ENCODE measurements at places on chromosomes 2 and 18. TPM values are rescaled to one million over a fixed set of nuclear protein-coding genes. Genes with fewer than 3 reads are reported as not detected.
A peak's percentile ranks its signal among the peaks of the same experiment; 100 is the strongest.

Gene GPR45
- not detected for total RNA-seq

Gene IL18R1
- 1.9 TPM for total RNA-seq

Gene IL1R1
- not detected for total RNA-seq

Gene MEIS1
- total RNA-seq, result not detected

Gene ONECUT2
- not detected for total RNA-seq

Gene TCF23
- not detected for total RNA-seq

Gene CIB4
- not detected for total RNA-seq

Gene KCNS3
- not detected for total RNA-seq

Gene ABCG5
- not detected for total RNA-seq

DNA sequence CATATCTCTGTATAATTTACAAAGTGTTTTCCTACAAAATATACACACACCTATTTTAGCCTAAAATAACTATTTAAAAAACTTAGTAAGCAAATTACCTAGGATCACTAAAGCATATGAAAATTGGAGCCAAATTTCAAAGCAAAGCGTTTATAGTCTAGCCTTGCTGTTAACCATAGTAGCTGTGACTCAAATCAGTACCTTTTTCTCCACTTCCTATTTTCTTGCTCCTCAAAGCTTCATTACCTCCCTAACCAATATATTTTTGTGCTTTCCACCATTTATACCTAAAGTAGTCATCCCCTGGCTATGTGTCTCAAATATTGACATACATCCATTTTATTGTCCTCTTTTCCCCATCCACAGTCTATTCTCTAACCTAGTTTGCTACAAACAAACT, 73.1 kb downstream of the ERBB4 start:
- no peaks in the 10 kb centered on the region for H3K4me1 ChIP-seq
- H3K27me3 ChIP-seq, result no peaks in the 10 kb centered on the region
- no peak for DNase-seq

- H3K36me3 ChIP-seq, result peaks cover 19% of the 10 kb centered on the region
- peaks cover 10% of the 10 kb centered on the region for H3K4me1 ChIP-seq
- DNase-seq, result no peak
- no peak overlapping the region for H3K4me3 ChIP-seq
- H3K27ac ChIP-seq, result no peak overlapping the region
Measured at GRCh38 chr2:3261511-3261910, 116.1 kb downstream of the EIPR1 start.

GRCh38 chr18:79523736-79524180, 128.0 kb downstream of the NFATC1 start:
- H3K4me1 ChIP-seq, result peaks cover 51% of the 10 kb centered on the region
- peak overlapping the region; percentile 79 for H3K4me3 ChIP-seq

DNA sequence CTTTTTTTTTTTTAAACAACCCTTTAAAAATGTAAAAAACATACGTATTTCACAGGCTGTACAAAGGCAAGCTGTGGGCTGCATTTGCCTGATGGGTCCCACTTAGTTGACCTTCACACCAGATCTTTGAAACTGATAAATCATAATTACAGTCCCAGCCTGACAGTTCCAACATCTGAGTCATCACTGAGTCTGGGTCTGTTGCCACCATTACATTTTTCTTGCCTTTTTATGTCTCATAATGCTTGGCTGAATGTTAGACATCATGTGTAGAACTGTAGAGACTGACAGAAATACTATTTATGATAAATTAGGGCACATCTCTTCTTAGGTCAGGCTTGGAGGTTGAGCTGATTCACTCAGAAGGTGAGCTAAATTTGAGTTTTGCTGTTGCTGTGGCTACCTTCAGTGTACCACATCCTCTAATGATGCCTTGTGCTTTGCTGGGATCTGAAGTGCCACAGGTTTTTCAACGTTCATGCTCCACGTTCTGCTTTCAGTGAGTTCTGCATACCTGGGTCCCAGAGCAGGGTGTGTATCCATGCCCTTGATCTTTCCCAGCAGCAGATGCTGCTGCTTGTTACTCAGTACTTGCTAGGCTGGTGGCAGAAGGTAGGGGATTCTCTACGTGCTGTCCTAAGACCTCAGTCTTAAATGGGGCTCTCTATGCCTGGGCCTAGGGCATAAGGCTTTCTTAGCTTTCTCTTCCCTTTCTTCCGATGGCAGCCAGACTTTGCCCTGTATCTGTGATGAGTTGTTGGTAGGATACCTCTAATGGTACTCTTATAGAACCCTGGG, 160.6 kb upstream of the SMAD7 start:
- H3K27ac ChIP-seq, result no peak overlapping the region
- no peak for DNase-seq
- peaks cover 2% of the 10 kb centered on the region for H3K4me1 ChIP-seq
- H3K27me3 ChIP-seq, result no peaks in the 10 kb centered on the region
- H3K4me3 ChIP-seq, result no peak overlapping the region

GRCh38 chr2:63805412-63805811, 36.3 kb upstream of the UGP2 start:
- H3K27ac ChIP-seq, result no peak overlapping the region
- no peak overlapping the region for H3K4me3 ChIP-seq
- no peak for DNase-seq
- no peaks in the 10 kb centered on the region for H3K36me3 ChIP-seq
- no peaks in the 10 kb centered on the region for H3K27me3 ChIP-seq

DNA sequence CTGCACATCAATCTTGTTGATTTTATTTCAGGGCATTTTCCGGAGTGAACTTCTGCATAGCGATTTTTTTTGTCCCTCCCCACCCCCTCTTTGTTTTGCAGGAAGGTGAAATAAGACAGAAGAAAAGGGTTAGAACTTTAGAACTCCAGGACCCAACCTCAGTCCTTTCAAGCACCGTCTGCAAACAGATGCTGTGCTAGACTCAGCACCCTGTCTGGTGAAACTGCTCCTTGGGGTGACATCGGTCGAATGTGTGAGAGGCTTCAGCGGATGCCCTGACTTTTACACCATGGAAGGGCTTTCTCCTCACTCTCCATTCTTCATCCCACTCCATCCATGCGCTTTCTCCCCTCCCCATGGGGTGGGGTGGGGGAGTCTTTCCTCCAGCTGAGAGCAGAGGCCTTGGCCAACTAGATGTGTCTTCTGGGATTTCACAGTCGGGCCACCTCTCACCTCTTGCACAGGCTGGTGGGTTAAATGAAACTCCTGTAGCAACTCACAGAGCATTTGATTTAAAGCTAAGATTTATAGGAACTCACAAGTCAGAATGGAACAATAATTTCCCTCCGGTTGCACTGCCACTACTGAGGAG, 43.3 kb upstream of the EDAR start:
- no peaks in the 10 kb centered on the region for H3K27me3 ChIP-seq
- peak overlapping the region; percentile 85 for H3K4me3 ChIP-seq
- no peaks in the 10 kb centered on the region for H3K36me3 ChIP-seq
- H3K4me1 ChIP-seq, result peaks cover 80% of the 10 kb centered on the region

DNA sequence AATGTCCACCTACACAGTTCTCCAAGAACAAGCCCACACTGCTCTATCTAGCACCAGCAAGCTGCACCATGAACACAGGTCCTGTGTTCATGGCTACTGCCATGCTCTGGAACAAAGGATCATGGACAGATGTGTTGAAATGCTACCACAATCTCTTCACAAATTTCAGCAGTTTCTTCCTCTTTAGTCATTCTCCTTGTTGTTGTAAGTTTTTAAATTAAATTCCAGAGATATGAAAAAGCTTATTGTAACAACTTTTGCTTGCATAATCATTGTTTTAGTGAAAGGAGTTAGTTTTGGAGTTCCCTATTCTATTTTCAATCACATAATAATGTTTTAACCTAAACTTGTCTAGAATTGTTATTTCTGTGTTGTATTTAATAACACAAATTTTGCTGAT, 17.2 kb upstream of the NAPG start:
- no peak overlapping the region for H3K27ac ChIP-seq
- DNase-seq, result no peak
- H3K4me3 ChIP-seq, result no peak overlapping the region
- peaks cover 7% of the 10 kb centered on the region for H3K36me3 ChIP-seq
- peaks cover 9% of the 10 kb centered on the region for H3K27me3 ChIP-seq
- no peaks in the 10 kb centered on the region for H3K4me1 ChIP-seq

GRCh38 chr2:238973038-238973739, 125.3 kb downstream of the TWIST2 start:
- H3K36me3 ChIP-seq, result no peaks in the 10 kb centered on the region
- H3K4me1 ChIP-seq, result no peaks in the 10 kb centered on the region
- H3K4me3 ChIP-seq, result no peak overlapping the region
- H3K27ac ChIP-seq, result no peak overlapping the region

GRCh38 chr18:55110436-55110835, 151.2 kb upstream of the CCDC68 start:
- DNase-seq, result no peak
- H3K36me3 ChIP-seq, result no peaks in the 10 kb centered on the region
- H3K27ac ChIP-seq, result no peak overlapping the region
- H3K4me3 ChIP-seq, result no peak overlapping the region
- H3K27me3 ChIP-seq, result peaks cover 6% of the 10 kb centered on the region
- no peaks in the 10 kb centered on the region for H3K4me1 ChIP-seq

DNA sequence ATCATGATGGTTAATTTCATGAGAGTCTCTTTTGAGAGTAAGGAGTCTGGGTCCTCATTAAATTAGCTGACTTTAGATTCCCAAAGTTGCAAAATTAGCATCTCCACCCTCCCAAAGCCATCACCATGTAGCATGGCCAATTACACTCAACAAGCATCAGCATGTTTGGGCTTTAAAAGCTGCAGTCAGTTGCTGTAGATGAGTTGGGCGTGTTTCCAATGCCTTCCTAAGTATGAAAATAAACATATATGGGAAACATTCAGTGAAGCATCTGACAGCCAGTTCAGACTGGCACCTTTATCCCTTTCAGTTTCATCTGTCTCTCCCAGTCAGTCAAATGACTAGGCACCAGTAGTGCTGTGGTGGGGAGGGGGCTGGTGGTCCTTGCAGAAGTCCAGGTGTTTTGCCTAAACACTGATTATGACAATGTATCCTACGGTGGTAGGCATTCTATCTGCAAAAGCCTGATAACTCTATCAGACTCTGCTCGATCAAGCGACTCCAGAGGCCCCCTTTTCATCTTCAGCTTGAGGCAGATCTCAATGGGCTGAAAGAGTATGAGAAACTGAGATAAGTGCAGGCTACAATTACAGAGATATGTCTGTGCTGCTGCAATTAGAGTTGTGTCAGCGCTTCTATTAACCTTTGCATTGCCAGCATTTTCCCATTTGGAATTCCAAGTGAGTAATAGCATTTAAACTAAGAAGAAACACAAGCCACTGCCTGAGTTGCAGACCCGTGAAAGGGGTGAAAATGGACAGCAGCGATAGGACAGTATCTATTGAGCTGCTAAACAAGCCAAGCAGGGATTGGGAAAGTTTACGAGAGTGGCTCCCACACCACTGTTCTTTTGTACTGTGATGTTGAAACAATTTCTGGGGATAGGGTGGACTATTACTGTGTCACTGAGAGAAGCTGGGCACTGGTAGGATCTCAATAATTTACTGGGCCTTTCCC, 67.3 kb upstream of the SPOPL start:
- H3K27me3 ChIP-seq, result peaks cover 3% of the 10 kb centered on the region
- no peaks in the 10 kb centered on the region for H3K4me1 ChIP-seq
- no peak overlapping the region for H3K4me3 ChIP-seq
- H3K27ac ChIP-seq, result no peak overlapping the region
- no peak for DNase-seq
- H3K36me3 ChIP-seq, result no peaks in the 10 kb centered on the region

DNA sequence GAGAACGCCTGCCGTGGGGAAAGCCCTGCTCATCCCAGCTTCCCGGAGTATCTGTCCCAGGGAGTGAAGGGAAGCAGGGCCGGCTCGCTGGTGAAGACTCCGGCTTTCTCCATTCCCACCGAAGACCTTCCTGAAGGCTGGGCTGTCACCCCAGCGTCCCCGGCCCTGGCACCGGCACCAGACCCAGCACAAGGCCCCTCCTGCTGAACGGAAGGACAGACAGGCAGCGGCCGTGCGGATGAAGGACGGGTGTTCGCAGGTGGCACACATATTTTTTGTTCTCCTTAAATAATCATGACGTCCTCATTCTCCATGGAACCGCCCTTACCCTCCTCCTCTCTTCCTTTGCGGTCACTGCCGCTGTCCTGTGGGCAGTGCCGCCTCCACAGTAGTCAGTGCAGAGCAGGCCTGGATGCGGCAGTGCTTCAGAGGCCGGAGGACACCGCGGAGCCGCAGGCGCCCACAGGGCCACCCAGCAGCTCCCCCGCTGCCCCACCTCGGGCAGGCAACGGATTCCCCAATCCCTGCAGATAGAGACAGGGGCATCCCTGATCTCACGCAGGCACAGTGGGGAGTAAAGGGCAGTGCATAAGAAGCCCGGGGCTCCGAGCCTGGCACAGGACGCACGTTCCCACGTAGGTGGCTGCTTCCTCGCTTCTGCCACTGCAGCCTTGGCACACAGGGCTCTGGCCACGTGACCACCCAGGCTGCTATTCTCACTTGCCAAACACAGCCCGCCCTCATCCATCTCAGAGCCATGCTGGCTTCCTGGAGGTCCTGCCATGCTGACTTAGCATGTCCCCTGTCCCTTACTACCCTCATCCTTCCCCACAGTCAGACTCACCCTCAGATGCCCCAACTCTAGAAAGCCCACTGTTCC, 229.7 kb downstream of the EIPR1 start:
- no peaks in the 10 kb centered on the region for H3K4me1 ChIP-seq
- no peaks in the 10 kb centered on the region for H3K27me3 ChIP-seq
- H3K27ac ChIP-seq, result no peak overlapping the region
- H3K4me3 ChIP-seq, result no peak overlapping the region
- DNase-seq, result no peak

DNA sequence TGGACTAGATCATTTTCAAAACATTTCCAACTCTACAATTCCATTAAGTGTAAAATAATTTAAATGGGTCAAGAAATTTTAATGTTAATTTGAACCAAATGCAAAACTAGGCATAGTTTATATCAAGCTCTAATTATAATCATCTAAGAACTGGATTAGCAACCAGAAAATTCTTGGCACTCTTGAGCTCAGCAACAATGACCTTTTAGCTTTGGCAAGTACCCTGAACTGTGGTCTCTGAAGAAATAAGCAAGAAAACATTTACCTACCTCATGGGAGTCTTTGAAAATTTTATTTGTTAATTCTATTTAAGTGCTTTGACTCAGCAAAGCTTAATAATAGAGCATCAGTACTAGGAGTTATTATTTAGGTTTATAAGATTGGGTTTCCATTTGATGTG, 313.2 kb downstream of the SATB2 start:
- no peaks in the 10 kb centered on the region for H3K4me1 ChIP-seq
- peaks cover 4% of the 10 kb centered on the region for H3K27me3 ChIP-seq
- no peak overlapping the region for H3K4me3 ChIP-seq
- H3K36me3 ChIP-seq, result no peaks in the 10 kb centered on the region
- no peak for DNase-seq
- no peak overlapping the region for H3K27ac ChIP-seq

GRCh38 chr2:237571551-237571950, 5.2 kb downstream of the PRLH start:
- H3K27me3 ChIP-seq, result no peaks in the 10 kb centered on the region
- no peak overlapping the region for H3K27ac ChIP-seq
- H3K4me3 ChIP-seq, result no peak overlapping the region
- no peak for DNase-seq
- no peaks in the 10 kb centered on the region for H3K36me3 ChIP-seq

- no peaks in the 10 kb centered on the region for H3K27me3 ChIP-seq
- peaks cover 50% of the 10 kb centered on the region for H3K4me1 ChIP-seq
- no peak for DNase-seq
Measured at GRCh38 chr2:231523451-231524285, 6.6 kb downstream of the NMUR1 start.

Data from naive thymus-derived CD8-positive, alpha-beta T cell (primary cell).